Fibroblast of upper back skin (primary cell): ENCODE measurements at places on chromosomes 7 and 10.

DNA sequence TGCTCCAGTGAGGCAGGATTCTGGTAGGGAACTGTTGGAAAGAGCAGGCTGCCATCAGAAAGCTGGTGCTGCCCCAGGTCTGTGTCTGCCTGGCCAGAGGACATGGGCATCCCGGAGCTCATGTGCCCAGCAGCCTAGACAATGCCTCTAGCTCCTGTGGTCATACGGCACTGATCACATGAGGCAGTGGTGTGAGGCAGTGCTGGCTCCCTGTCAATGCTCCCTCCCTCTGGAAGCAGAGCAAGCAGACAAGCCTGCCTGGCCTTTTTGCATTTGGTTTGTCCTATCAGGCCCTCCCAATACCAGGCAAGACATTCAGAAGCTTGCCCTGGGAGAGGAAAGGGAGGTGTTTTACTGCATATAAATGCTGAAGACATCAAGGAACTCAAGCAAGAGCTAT lies 19.5 kb upstream of the MMP21 start:
- DNase-seq = no peak

DNA sequence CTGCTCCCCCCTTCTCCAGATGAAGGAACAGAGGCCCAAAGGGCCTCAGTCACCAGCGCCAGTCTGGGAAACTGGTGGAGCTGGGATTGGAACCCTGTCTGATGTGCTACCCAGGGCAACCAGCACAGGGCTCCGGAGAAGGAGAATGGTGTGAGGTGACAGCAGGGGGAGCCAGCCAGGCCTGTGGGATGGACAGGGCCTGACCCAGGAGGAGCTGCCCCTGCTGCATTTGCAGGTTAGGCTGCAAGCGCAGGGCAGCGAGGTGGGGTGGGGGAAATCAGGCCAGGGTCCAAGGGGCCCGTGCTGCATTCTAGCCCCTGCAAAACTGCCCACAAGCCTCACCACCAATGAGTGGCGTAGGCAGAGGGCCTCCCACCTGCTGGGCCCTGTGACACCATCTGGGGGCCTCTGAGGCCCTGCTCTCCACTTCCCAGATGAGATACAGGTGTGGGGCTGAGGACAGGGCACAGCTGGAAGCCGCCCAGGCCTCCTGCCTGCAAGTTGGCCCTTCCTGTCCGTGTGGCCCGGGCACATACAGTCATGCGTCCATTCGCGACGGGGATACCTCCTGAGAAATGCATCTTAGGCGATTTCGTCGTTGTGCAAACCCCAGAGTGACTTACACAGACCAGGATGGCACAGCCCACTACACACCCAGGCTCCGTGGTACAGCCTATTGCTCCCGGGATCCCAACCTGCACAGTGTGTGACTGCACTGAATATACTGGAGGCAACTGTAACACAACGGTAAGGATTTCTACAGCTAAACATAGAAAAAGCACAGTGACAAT lies 45.3 kb downstream of the RASGEF1A start:
- no peak for DNase-seq

- DNase-seq = no peak
Observed at GRCh38 chr7:37482505-37482904, 33.8 kb upstream of the ELMO1 start.

- DNase-seq = no peak
Observed at GRCh38 chr7:86846494-86847190, 202.9 kb downstream of the GRM3 start.

DNA sequence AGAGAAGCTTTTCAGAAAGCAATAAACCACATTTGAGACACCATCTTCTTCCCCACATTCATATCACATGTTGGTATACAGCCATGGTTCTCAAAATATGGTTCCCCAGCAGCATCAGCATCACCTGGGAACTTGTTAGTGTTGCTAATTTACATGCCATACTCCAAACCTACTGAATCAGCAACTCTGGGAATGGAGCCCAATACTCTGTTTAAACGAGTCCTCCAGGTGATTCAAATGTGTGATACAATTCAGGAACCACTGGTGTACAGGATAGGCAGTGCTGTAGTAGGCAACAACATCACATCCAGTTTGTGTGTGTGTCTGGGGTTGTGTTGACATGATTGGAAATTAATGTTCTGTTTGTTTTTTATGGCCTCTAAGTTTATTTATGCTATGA lies 47.7 kb downstream of the ZNF277 start:
- DNase-seq = no peak

DNA sequence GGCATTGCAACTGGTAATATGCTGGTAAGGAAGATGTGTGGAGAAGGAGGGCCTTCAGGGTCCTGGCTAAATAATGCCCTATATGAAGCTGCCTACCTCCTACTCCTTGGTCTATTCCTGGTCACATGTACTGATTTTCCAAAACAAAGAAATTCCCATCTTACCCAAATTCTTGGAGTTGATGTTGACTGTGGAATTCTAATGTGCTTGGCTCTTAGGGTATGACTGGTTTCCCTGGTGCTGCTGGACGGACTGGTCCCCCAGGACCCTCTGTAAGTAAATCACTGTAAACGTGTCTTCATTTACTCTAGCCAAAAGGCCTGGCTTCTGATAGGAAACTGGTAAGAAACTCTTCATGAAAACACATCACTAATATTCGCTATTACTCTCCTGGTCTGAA lies 27.0 kb downstream of the COL1A2 start:
- peak; percentile 39 for DNase-seq

- no peak for DNase-seq
Observed at GRCh38 chr10:65423043-65423442, 1502.8 kb upstream of the LRRTM3 start.

DNA sequence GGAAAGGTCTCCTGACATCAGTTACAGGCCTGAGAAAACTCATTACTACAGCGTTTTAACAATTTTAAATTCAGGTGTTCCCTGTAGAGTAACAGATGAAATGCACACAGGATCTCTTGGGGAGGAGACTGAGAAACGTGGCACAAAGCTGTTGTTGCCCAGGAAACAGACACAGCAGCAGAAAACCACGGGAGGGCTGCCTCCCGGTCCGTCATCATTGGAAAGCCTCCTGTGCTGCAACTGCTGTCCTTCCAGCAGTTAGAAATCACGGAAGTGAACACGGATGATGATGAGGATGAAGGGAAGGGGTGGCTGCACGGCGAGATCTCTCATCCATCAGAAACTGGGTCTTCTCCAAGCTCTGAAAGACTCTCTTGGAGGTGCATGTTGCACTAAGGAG lies 94.6 kb upstream of the RNF32 start:
- DNase-seq = no peak

DNA sequence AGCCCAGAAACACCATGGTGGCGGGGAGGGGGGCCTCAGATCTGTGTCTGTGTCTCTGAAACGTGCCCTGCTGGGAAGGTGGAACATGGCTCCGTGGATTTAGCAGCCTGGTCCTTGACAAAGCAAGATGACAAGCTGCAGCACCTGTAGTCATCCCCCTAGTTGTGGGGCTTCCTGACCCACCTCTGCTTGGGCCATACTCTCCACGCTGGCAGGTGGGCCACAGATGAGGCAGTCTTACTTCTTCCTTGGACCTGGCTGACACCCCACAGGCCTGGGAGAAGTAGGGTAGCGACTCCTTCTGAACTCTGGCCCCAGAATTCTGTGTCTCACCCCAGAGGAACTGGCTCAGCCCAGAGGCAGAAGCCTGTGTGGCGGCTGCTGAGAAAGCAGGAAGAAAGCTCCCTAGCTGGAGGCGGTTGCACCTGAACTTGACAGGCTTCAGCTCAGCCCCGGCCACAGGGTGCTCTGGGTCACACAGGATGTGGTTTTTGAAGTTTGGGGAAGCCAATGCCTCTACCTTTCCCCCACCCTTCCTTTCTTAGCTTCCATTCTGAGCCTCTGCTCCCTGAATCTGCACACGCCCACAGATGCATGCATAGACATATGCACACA lies 113.9 kb downstream of the ABLIM1 start:
- no peak for DNase-seq

GRCh38 chr10:78807504-78808203 lies 261.1 kb upstream of the ZMIZ1 start:
- no peak for DNase-seq

DNA sequence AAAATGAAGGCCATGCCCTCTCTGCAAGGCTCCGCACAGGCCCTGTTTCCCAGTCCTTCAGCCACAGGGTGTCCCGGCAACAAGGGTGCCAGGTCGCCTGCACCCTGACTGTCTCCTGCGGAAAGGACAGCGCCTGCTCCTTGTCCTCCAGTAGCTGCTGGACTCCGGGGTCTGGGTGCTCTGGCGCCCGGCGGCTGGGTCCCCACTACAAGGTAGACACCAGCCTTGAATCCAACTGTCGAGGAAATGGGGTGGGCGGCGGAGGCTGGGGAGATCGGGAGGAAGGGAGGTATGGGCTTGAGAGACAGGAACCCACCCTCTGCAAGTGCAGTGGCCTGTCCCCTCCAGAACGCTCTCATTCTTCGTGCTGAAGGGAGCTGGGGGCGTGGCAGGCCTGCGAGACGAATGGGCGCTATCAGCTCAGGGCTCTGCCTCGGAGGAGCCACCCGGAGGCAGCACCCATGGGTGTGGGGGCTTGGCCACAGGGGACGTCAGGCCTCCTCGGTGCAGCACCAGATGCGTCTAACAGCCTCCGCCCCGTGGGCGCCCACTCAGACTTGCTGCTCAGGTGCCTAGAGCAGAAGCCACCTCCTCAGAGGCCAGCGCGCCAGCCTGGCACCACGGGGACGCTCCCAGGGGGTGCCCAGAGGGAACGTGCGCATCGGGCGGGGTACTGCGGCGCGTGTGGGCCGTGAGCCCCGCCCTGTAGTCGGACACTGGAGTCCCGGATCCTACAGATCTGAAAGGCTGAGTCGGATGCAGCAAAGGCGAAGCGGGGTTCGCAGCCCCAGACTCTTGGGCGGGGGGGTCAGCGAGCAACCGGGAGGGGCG lies 15.6 kb downstream of the ADAM8 start:
- no peak for DNase-seq

GRCh38 chr10:95297402-95297801 lies 6.6 kb upstream of the PDLIM1 start:
- DNase-seq = no peak

DNA sequence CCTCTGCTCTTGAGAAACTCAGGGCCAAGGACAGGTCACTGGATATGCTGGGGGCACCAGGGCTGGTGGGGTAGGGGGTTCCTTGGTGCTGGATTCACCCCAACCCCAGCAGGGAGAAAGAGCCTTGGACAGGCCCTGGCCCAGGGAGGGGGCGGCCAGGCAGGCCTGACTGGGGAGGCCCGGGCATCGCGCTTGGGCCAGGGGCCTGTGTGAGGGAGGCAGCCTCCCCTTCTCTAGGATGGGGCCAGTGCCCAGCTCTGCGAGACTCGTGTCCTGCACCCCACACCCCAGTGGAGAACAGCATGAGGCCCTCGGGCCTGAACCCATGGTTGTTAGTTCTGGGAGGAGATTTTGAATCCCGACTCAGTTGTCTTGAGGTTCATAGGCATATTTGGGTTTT lies 217.1 kb downstream of the ZNF248 start:
- no peak for DNase-seq

GRCh38 chr10:29431711-29432110 lies 142.8 kb downstream of the LYZL1 start:
- DNase-seq = no peak

- DNase-seq = no peak
Observed at GRCh38 chr10:127524908-127525665, 24.0 kb upstream of the NPS start.

- DNase-seq = peak; percentile 32
Observed at GRCh38 chr10:5692461-5693358, 8.1 kb downstream of the TASOR2 start.

DNA sequence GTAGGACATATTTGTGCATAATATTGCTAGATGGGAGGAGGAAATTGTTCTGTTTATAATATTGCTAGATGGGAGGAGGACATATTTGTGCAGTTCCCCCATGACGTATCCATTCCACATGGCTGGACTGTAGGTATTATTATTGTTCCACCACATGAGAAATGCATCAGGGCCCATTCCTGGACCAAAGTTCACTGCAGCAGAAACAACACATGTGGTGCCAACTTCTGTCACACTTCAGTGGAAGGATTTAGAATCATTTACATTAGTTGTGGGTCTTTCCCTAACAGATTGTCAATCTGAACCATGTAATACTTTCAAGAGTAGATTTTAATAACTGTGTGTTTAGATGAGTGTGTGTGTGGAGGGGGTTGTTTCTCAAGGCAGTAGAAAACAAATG lies 32.7 kb upstream of the MACC1 start:
- no peak for DNase-seq

DNA sequence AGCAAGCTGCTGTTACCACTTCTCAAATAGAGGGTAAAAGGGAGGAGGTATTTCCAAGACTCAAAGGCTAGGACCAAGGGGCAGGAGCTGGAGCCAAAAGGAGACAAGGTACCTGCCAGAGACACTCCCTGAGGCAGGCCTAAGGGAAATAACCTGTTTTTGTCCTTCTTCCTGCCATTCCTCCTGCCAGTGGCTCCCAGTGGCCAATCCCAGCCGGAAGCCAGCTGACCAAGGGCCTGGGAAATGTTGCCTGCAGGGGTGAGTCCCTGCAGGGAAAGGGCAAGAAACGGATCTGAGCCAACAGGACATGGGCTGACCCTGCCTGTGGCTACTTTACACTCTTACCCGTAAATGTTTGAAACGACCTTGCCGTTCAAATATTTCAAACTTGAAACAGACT lies 3.5 kb downstream of the CYTH3 start:
- DNase-seq = no peak

- no peak for DNase-seq
Observed at GRCh38 chr7:28576656-28577055, 164.3 kb downstream of the CREB5 start.

DNA sequence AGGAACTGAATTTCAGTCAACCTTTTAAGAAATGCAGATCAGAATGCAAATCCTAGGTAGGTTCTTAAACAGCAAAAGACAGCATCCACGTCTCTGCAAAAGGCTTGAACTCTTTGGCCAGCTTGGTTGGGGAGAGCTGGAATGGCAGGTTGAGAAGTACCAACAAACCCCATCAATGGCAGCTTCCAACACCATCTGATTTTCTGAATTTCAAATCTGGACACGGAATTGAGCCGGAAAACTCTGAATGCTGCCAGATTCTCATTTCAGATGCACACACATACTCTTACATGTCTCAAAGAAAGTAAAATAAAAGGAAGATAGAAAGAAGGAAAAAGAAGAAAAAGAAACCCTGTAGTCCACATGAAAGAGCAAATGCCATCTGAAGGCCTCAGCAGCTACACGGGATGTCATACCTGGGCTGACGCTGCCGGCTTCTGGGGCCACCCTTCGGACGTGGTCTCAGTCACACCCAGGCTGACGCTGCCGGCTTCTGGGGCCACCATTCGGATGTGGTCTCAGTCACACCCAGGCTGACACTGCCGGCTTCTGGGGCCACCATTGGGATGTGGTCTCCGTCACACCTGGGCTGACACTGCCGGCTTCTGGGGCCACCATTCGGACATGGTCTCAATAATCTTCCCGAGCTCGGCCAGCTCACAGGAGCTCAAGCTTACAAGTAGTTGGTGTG lies 165.3 kb downstream of the PTPRN2 start:
- DNase-seq = no peak

GRCh38 chr10:2978111-2978510 lies 89.2 kb upstream of the PFKP start:
- DNase-seq = peak; percentile 74

- no peak for DNase-seq
Observed at GRCh38 chr10:12833451-12833850, 168.1 kb downstream of the CCDC3 start.
